ENCODE measurements at places on chromosomes 7 and 10.

DNA sequence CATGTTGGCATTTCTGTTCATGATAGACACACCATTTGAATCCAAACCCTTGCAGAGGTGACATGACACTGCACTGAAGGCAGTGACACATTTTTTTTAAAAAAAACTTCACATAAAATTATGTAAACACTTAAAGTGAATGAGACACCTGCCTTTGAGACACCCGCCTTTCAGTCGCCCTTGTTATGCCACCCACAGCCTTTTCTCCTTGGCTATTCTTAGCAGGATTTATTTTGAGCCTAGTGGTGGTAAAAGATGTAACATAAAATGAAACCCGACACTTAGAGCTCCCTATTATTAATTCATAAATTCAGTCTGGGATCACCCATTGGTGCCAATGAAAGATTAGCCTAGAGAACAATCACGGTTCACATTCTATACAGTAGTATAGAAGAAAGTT, 161.3 kb downstream of the DYNC1I1 start:
- DNase-seq: no peak

DNA sequence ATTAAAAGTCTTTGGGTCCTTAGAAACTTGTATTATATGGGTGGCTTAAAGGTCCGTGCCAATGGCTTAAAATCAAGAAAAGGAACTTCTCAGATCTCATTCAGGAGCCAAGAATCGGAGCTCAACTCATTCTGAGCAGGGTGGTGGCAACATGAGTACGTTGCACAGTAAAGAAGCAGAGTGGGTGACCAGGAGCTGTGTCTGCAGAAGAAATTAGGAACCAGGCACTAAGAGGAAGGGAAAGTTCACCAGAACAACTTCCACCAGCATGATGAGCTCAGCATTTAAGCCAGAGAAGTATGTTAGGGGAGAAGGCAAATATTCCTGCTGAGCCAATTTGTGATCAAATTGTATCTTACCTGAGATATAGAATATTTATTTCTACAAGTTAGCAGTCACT, 236.0 kb upstream of the NRP1 start:
- no peak for DNase-seq

DNA sequence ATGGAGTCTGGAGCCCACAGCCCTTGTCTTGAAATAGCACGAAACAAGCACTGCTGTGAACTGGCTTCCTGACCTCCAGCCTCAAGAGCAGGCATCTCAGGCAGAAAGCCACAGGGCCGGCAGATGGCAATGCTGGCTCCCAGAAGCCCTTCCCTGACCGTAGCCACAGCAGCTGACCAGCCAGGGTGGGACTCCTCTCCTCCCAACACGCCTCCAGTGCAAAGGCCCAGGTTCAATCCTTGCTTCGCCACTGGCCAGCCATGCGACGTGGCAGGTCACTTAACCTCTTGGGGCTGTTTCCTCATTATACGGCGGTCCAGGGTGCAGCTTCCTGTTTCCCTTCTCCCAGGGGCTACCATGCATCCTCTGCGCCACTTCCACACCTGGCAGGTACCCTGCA, 12.8 kb downstream of the PRKAG2 start:
- DNase-seq: no peak

GRCh38 chr7:107103369-107103768, 58.9 kb downstream of the PRKAR2B start:
- DNase-seq: no peak

DNA sequence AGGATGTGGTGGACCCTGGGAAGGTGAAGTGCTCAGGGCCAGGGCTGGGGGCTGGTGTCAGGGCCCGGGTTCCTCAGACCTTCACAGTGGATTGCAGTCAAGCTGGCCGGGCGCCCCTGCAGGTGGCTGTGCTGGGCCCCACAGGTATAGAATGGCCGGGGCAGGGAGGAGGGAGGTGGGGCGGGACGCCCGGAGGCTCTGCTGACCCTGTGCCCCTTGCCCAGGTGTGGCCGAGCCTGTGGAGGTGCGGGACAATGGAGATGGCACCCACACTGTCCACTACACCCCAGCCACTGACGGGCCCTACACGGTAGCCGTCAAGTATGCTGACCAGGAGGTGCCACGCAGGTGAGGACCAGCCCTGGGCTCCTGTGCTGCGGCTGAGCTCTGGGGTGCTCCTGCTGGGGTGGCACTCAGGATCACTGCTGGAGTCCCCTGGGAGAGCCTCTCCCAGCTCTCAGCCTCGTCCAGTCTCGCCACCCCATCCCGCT, 14.9 kb upstream of the ATP6V1F start:
- no peak for DNase-seq

- no peak for DNase-seq
Observed at GRCh38 chr10:50506861-50507573, 116.7 kb downstream of the SGMS1 start.

DNA sequence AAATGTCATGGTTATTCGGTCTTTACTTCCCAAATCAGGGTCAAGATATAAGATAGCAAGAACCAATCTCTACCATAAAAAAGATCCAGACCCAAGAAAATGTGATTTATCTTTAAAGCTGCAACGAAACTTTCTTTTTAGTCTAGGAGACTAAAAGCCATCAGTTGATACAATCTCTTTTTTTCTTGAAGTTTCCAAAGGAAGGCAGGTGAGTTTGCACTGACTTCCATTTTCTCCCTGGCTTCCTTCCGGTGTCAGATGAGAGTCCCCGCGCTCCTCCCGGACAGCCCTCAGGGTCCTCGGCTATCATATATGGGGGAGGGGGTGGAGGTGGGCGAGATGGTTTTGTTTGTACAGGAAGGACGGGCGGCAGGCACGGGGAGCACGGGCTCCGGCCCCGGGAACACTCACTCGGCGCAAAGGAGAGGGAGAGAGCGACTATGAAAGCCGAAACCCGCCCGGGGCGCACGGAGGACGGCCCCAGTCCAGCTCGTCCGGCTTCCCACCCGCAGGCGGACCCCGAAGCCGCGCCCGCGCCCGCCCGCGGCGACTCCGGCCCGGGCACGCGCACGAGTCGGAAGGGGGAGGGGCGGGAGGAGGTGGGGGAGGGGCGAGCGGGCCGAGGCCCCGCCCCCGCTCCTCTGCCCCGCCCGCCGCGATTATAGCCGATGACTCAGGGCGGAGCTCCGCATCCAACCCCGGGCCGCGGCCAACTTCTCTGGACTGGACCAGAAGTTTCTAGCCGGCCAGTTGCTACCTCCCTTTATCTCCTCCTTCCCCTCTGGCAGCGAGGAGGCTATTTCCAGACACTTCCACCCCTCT, at the start of gene BAG3:
TSS of gene BAG3 (plus strand) at position 689 of the 822 bp plus-strand sequence. CDS start 296 bp downstream, outside the sequence.
- peak; percentile 58 for DNase-seq

DNA sequence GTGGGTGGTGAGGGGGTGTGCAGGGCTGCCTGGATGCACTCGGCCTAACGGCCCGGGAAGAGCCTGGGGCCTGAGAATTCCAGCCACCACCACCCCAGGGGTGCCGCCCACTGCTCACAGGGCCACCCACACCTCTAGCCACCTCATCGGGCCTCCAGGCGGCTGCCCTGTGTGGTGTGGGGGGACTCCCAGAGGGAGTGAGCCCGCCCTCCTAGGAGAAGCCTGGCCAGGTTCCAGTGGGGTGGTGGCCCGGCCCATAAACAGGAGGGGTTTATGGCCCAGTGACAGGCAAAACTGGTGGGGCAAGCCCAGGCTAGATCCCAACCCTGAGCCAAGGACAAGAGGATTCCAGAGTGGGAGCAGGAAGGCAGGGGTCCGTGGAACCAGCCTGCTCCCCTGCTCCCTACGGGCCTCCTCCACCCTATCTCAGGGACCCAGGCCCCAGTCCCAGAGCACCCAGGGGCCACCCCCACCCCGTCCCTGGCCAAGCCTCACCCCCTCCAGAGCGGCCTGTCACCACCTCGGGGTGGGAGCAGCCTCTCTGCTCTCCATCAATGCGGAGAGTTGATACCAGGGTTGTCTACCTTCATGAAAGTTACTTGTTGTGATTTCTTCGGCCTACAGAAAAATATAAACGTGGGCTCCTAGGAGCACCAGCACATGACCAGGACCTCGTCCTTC, 20.2 kb upstream of the PDGFA start:
- no peak for DNase-seq

DNA sequence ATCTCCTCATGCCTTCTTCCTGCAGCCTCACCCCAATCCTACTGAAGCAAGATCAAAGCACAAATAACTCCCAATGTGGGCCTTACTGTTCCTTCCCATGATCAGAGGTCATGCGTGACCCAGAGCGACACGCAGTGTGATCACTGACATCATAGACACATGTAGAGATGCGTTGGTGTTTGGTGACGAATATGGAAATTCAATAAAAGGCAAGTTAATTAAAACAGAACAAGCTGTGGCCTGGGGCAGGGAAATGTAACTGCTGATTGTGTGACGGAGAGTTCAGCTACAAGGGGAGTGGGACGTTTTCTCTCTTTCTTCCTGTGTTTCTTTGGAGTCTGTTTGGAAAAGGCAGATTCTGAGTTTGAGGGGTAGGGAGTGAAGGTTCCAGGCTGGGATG, 34.8 kb upstream of the CARD11 start:
- no peak for DNase-seq

DNA sequence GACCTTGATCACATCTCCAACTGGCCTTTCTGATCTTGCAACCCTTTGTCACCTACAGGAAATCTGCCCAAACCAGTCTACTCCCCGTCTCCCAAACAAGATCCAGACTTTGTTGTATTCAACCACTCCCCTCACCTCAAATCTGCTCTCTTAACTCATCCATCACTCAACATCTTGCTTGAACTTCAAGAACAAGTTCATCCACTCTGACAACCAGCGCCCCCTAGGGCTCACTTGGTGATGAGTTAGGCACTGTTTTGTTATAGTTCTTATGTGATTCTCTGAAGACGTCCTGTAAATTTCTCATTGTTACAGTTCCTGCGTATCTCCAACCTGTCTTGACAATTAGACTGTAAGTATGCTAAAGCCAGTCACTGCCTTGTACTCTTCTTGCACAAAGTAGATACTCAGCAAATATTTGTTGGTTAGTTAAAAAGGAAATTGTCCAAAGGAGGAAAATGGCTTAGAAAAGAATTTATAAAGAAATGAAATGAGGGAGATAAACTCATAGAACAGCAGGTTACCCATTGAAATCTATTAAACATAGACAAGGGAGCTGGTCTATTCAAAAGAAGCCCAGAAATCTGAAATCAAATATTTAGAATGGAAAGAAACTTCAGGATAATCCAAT, 5.3 kb downstream of the FRMD4A start:
- no peak for DNase-seq

DNA sequence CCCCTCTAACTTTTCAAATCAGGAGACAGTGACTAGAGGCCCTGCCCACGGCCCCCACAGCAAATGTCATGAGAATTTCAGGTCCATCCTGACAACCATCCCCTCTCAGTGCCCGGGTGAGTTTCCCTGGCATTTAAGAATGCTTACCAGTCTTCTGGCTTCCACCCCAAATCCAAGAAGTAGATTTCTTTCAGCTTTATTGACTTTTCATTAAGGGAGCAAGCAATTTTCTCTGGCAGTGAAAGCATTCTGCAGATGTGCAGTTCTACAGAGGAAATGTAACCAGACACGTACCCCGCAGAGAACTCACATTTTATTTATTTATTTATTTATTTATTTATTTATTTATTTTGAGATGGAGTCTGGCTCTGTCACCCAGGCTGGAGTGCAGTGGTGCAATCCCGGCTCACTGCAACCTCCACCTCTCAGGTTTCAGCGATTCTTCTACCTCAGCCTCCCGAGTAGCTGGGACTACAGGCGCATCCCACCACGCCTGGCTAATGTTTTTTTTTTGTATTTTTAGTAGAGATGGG, 120.9 kb upstream of the KCTD7 start:
- no peak for DNase-seq

DNA sequence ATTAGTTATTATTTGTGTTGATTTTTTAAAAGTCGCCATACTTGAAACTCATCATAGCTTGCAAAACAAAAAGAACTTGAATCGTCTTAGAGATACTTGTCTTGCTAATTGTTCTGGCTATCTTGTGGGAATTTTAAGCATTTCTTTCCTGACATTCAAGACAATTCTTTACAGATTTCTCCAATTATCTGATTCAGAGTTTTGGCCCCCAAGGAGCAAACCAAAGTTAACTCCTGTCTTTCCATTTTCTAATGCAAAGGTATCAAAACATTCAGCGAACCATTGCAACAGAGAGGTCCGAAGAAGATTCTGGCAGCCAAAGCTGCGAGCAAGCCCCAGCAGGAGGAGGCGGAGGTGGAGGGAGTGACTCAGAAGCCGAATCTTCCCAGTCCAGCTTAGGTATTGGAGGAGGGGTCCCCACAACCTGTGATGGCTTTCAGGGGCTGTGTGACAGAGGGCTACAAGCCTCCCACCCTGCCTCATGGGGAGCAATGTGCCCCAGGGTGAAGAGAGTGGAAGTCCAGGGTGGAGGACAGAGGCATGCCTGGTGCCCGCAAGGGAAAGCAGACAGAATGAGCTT, 119.4 kb upstream of the STK17A start:
- no peak for DNase-seq

DNA sequence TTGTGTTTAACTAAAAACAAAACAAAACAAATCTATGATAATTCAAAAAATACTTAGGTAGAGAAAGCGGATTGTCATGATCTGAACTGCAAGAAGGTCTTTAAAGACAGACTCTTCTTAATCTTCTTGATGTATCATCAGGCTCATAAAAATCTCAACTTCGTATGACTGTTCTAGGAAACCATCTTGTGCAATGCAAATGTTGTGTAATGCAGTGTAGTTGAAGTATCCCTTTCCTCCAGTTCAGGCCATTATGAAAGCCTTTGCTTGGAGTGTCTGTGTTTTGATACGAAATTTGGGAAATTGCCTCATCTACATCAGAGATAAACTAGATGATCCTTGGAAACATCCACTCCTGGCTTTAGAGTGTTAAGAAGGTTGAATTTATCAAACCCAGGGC, 30.9 kb downstream of the CDK1 start:
- no peak for DNase-seq

DNA sequence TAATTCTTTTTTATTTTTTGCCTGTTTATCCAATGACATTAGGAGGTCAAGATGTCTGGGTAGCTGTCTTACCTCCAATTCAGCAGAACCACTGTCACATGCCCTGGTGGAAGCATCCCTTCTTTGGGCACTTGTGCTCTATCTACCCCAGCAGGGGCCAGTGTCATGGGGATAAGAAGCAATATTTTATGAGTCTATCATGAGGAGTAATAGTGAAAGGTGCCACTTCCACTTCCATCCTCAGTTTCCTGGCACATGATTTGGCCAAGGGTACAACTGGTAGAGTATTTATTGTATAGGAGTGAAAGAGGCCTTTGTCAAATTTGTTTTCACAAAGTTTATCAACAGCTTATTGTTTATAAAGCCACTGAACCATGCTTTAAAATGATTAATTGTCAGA, 112.5 kb downstream of the CCDC71L start:
- no peak for DNase-seq
